Germinal center (tissue), 1 donor: ENCODE measurements at places on chromosomes 5 and 9.

- DNase-seq = peak; percentile 35
These were observed 35.9 kb upstream of the ARSB start for GRCh38 chr5:79020861-79021561.

DNA sequence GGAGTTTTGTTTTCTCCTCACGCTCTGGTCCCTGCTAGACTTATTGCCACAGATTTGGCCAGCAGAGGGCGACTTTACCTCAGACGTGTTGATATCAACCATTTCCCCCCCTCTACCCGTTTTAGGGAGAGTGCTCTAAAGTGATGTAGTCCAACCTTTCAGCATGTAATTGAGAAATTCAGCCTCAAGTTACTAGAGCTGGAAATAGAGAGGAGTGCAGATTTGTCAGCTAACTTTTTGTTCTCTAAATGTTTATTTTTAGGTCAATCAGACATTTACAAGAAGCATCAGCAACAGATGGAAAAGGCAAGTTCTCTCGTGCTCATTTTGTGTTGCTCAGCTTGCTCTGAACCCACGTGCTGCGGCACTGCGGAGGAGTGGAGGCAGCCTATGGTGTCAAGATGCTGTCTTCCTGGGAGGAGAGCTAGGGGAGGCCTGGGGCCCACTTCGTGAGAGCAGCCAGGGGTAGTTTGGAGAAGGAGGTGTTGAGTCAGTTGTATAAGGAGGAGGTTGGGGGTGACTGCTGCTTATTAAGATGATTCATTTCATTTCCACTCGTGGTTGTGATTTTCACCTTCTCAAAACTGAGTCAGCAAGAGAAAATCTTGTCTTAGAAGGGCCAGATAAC, 53.6 kb downstream of the GPR107 start:
- peak; percentile 71 for DNase-seq

- DNase-seq = peak; percentile 14
These were observed 79.4 kb downstream of the ESM1 start for GRCh38 chr5:54905942-54906537.

- DNase-seq = no peak
These were observed 420.7 kb downstream of the KIF4B start for GRCh38 chr5:155434267-155434666.

GRCh38 chr5:135229122-135229521, 169.9 kb downstream of the MACROH2A1 start:
- DNase-seq = no peak

GRCh38 chr9:101037430-101037829, 8.9 kb downstream of the PLPPR1 start:
- DNase-seq = no peak

DNA sequence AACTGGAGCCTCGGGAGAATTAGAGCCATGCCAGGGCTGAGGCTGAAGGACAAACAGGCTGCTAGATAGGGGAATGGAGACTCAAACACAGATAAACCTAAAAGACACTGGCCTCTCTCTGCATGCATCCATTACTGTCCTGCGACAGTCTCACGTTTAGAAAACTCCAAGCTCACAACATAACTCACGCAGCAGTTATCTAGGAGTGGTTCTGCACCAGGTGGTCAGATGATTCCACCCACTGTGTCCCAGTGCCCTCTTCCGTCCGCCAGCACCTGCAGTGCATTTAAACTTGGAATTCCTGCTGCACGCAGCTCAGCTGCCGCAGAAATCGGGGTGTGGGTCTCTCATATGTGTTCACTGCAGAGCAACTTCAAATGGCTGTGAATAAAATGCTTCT, 272.6 kb upstream of the IRX2 start:
- DNase-seq = no peak

DNA sequence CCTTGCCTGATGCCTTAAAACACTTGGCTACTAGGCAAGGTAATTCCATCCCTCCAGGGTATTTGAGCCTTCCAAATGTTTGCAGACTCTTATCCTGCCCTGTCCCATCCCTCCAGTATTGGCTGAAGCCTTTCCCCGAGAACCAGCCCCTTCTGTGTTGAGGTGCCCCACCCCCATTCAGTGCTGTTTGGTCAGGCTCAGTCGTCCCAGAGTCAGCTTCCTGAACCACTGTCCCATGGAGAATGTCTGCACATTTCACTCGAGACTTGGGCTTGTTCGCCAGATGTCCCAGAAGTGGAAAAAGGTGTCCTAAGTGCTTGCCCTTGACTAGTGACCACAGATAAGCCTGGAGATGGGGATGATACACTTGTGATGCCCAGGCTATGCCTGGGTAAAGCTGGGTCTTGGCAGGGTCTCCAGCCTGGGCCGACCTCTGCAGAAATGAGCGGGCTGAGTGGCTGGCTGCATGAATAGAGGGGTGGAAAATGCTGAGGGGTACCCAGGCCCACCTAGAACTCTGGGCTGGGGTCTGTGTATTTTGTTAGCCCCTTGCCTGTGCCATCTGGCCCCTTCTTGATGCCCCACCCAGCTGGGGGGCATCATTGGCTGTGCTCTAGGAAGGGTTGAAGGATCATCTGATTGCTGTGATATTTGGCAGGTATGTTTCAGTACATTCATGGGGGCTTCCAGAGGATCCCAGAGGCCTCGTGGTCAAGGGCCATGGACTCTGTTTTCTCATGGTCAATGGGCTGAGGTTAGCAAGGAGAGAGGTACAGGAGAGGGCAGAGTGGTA, 178.4 kb downstream of the MACROH2A1 start:
- DNase-seq = no peak
